H7 (cell line): ENCODE measurements at places on chromosomes 6 and 20. TPM values are rescaled to one million over a fixed set of nuclear protein-coding genes. Genes with fewer than 3 reads are reported as not detected.

Gene RNF182
- total RNA-seq = 6.1 and 7.0 TPM in 2 replicates

Gene RAB44
- total RNA-seq = not detected in 2 replicates

Gene RAET1L
- not detected in 2 replicates for total RNA-seq

Gene PPP1R3G
- 0.17 and 0.48 TPM in 2 replicates for total RNA-seq

Gene ADGRB3
- total RNA-seq = 0.21 and 0.22 TPM in 2 replicates

Gene LRRN4
- 0.41 and 0.76 TPM in 2 replicates for total RNA-seq

Gene DEF6
- 6.5 and 10.1 TPM in 2 replicates for total RNA-seq

Gene ID4
- total RNA-seq = 3.4 and 3.5 TPM in 2 replicates

Gene FAM209B
- total RNA-seq = 0.33 and 0.59 TPM in 2 replicates

Gene SLC24A3
- total RNA-seq = 0.44 and 0.48 TPM in 2 replicates

Gene SFTA2
- total RNA-seq = not detected in 2 replicates

Gene TREML2
- not detected in 2 replicates for total RNA-seq

Gene RBPJL
- not detected in 2 replicates for total RNA-seq

Gene POPDC3
- total RNA-seq = 1.1 and 2.6 TPM in 2 replicates

Gene ERMARD
- total RNA-seq = 13.4 and 22.9 TPM in 2 replicates

Gene C6orf163
- 0.87 and 1.3 TPM in 2 replicates for total RNA-seq

Gene RCAN2
- total RNA-seq = 1.5 and 2.8 TPM in 2 replicates

Gene ATP9A
- 1.6 and 2.1 TPM in 2 replicates for total RNA-seq

Gene RIOK1
- 27.3 and 34.0 TPM in 2 replicates for total RNA-seq

Gene WFDC12
- not detected in 2 replicates for total RNA-seq

Gene LGSN
- total RNA-seq = 0.07 and 0.17 TPM in 2 replicates

Gene SLC17A9
- total RNA-seq = 32.6 and 41.4 TPM in 2 replicates

Gene CEBPB
- total RNA-seq = 23.5 and 23.6 TPM in 2 replicates

Gene ZNF311
- total RNA-seq = 1.4 and 2.8 TPM in 2 replicates

Gene TMEM244
- not detected in 2 replicates for total RNA-seq

Gene PAX1
- total RNA-seq = not detected in 2 replicates

Gene SLC22A3
- total RNA-seq = 17.3 and 23.9 TPM in 2 replicates

Gene CALHM4
- total RNA-seq = not detected in 2 replicates

Gene TFAP2C
- total RNA-seq = 23.6 and 38.4 TPM in 2 replicates

Gene IL20RA
- total RNA-seq = 0.26 and 0.28 TPM in 2 replicates

Gene CCDC170
- 0.11 and 0.55 TPM in 2 replicates for total RNA-seq

Gene ULBP2
- not detected in 2 replicates for total RNA-seq

Gene BPI
- not detected in 2 replicates for total RNA-seq

Gene OR2H2
- not detected in 2 replicates for total RNA-seq

Gene HSPA1L
- 0.15 and 0.55 TPM in 2 replicates for total RNA-seq

Gene KCNG1
- 116 and 174 TPM in 2 replicates for total RNA-seq

Gene TMEM170B
- total RNA-seq = 1.5 and 3.1 TPM in 2 replicates

Gene LAMA2
- 2.2 and 2.8 TPM in 2 replicates for total RNA-seq

Gene KHDC1
- 3.3 and 4.5 TPM in 2 replicates for total RNA-seq

Gene MOXD1
- 0.37 and 0.69 TPM in 2 replicates for total RNA-seq

Gene SPEF1
- total RNA-seq = 0.11 and 0.94 TPM in 2 replicates

Gene BTBD3
- total RNA-seq = 51.8 and 61.1 TPM in 2 replicates

Gene DDX43
- total RNA-seq = 0.07 and 0.15 TPM in 2 replicates

Gene EYA2
- 0.41 and 1.7 TPM in 2 replicates for total RNA-seq

Gene TMEM74B
- 4.1 and 5.9 TPM in 2 replicates for total RNA-seq

Gene IP6K3
- total RNA-seq = 0.07 TPM in 1 of 2 replicates, not detected in the other

Gene TP53TG5
- not detected in 2 replicates for total RNA-seq
